ENCODE measurements at places on chromosomes 4 and X.

DNA sequence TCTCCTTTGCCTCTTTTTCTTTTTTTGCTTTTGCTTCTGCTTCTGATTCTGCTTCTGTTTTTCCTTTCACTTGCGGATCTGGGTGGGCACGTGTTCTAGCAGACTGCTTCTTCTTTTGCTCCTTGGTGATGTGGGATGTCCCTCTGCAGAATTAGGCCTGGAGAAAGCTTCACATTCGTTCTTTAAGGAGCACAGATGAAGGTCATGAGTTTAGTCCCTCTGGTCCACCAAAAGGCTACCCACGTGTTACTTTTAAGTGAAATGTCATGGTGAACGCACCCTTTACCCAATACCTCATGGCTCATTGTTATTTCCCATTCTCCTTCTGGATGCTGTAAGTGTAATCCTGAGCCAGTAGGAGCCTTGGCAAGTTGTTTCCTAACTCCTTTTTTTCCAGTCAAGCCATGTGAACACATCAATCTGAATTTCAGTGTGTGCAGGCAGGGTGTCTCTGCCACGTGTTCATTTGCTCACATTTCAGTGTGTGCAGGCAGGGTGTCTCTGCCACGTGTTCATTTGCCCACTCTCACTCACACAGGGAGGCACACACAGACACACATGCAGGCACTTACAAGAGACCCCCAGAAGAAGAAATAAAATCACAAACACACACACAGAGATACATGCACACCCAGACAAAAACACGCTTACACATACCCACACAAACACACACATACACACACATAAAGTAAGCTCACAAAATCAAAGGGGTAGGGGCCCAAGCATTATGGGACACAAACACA lies 36.9 kb downstream of the NBDY start:
- DNase-seq: no peak

DNA sequence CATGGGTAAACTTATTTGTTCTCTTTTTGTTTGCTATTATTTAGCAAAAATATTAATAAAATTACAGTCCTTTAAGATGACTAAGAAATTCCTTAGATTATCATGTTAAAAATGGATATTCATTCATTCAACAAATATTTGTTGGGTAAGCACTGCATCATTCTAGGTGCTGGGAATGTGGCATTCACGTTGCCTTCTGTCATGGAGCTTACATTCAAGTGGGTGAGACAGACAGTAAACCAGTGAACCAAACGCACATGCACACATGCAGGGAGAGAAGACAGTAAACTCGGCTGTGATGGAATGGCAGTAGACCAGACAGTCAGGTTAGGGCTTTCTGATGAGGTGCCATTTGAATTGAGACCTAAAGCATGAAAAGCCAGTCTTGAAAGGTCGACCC lies 91.8 kb downstream of the STOX2 start:
- no peak for DNase-seq

- DNase-seq: no peak
Observed at GRCh38 chr4:33052241-33052640, 2332.1 kb downstream of the PCDH7 start.

- no peak for DNase-seq
Observed at GRCh38 chr4:118821590-118822293, 14.2 kb downstream of the SEC24D start.

- no peak for DNase-seq
Observed at GRCh38 chr4:123034023-123034422, 111.6 kb upstream of the NUDT6 start.

- no peak for DNase-seq
Observed at GRCh38 chr4:182876427-182876826, 40.8 kb downstream of the DCTD start.

DNA sequence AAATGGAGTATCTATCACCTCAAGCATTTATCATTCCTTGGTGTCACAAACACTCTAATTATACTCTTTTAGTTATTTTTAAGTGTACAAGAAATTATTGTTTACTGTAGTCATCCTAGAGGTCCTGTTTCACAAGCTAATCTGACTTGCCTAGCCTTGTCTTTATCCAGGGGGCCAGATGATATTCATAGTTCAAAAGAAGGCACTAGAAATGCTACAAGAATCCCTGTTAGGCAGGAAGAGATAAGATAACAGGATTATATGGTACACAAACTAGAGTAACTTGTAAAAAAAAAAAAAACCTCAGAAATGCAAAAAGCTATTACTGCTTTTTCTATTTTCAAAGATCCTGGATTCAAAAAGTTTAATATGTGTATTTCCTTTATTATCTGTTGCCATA lies 95.8 kb downstream of the MBNL3 start:
- DNase-seq: no peak

DNA sequence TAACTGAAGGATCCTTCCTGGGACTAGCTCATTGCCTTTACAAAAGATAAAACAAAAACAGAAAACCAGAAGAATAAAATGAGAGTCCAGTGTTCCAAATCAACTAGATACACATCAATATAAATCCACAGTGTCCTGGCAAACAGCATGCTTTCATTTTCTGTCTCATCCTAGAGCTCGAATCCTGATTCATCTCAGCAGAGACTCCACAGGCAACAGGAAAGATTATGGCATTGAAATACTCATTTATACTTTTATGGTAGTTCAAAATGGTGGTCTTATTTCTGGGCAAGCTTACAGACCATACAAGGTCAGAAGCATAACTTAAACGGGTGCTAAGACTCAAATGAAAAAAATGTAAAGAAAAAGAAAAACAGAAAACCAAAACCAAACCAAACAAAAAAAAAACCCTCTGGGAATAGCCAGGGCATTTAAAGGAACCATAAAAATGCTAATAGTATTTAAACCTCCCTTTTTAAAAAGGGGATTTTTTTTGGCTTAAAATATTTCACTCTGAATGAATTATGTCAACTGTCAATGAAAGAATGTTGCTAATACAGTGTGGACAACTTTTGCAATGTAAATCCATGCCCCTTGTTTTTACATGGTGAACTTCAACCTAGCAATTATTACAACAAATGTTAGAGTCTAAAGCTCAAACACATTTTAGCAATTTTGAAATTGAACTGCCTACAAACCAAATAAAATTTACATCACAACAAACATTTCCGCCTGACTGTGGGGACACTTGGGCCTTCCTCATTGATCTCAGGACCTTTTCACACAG lies 57.9 kb downstream of the GPR101 start:
- no peak for DNase-seq

GRCh38 chr4:71253545-71253944 lies 85.3 kb upstream of the SLC4A4 start:
- DNase-seq: no peak

GRCh38 chr4:156596026-156596425 lies 375.6 kb downstream of the PDGFC start:
- no peak for DNase-seq

All from NCI-H1092 treated with DMSO at 0.1 percent for 48 hours (cell line).